Stimulated activated CD4-positive, alpha-beta T cell treated with anti-CD3 and anti-CD28 coated beads, Interleukin-1b, Interleukin-23, amount 100 ng/mL, for 1 hour (primary cell): ENCODE measurements at places on chromosomes 2 and 18.

- no peak for DNase-seq
Measured at GRCh38 chr2:112680666-112681101, 34.9 kb downstream of the SLC20A1 start.

- no peak for DNase-seq
Measured at GRCh38 chr2:36486521-36487044, 111.4 kb downstream of the FEZ2 start.

GRCh38 chr2:16189029-16189835, 248.9 kb downstream of the MYCN start:
- no peak for DNase-seq

- DNase-seq: no peak
Measured at GRCh38 chr2:204135752-204136151, 199.2 kb downstream of the ICOS start.

DNA sequence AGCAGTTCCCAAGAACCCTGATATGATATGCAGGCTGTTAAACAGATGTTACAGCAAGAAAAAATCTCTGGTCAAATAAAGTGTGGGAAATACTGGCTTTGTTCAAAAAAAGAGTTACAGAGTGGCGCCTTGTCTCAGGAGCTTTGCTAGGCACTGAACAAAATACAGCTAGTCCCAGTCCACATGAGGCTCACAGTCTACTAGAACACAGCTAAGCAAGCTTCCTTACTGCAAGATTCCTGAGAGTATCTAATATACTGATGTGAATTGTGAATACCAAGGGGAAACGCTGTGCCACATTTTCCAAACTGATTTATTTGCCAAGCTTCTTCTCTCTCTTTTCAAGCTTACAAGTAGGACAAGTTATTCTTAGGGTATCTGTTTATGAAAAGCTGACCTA, 188.8 kb upstream of the NABP1 start:
- no peak for DNase-seq

DNA sequence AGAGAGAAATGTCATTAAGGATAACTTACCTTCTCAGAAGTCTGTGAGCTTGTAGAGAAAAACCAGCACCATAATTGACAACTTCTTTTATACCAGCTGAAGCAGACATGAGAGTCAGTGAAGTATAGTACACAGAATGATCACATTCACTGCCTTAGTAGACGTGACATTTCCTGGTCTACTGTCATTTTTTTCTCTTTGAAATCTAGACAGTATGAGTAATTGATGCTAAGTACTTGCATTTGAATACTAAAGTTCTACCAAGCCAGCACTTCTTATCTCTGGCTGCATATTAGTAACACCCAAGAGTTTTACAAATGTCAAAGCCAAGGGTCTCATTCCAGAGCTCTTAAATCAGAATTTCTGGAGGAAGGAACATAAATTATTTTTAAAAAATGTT, 25.4 kb upstream of the ACADL start:
- no peak for DNase-seq
